ENCODE measurements at places on chromosomes 12 and 14. TPM values are rescaled to one million over a fixed set of nuclear protein-coding genes. Genes with fewer than 3 reads are reported as not detected.

- peak; percentile 66 for DNase-seq
These were observed 53.7 kb downstream of the APAF1 start for GRCh38 chr12:98698603-98699463.

RAPGEF3 gene
- total RNA-seq: 11.5 TPM

GRCh38 chr14:63659726-63660125 lies 18.1 kb upstream of the WDR89 start:
- peak; percentile 6 for DNase-seq

MYRFL gene
- 0.35 TPM for total RNA-seq

FANCM gene
- total RNA-seq: 7.1 TPM

DNA sequence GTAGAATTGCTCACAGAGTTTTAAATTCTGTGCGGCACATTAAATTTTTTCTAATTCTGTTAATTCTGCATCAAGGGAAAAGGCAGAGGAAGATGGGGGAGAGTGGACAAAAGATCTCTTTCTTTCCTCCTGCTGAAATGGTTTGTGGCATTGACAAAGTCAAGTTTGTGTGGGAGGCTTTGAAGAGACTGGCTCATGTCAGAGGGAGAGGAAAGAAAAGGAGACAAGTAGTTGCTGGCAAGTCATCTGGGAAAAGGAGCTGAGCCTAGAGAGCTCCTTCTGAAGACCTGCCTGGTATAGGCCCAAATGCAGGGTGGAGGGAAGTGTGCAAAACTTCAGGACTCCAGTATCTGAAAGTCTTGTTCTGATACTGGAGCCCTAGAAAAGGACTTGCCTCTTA lies 36.3 kb downstream of the TTLL5 start:
- DNase-seq: no peak

- no peak for DNase-seq
These were observed 40.2 kb upstream of the FBRSL1 start for GRCh38 chr12:132449565-132450417.

PTCSC3 gene
- not detected for total RNA-seq

RAP1B gene
- 77.4 TPM for total RNA-seq

RIMBP2 gene
- 2.0 TPM for total RNA-seq

- no peak for DNase-seq
These were observed 1144.8 kb downstream of the AACS start for GRCh38 chr12:126210026-126210425.

GRCh38 chr12:80356097-80356496 lies 87.9 kb upstream of the PTPRQ start:
- peak; percentile 12 for DNase-seq

GRCh38 chr14:70152081-70152480 lies 36.7 kb downstream of the SLC8A3 start:
- DNase-seq: no peak
